Stimulated activated CD4-positive, alpha-beta T cell treated with anti-CD3 and anti-CD28 coated beads, Interleukin-15, amount 100 ng/mL, for 48 hours (primary cell): ENCODE measurements at places on chromosomes 1 and 21.

- DNase-seq, result no peak
Measured at GRCh38 chr1:17351598-17352324, 20.2 kb upstream of the PADI6 start.

DNA sequence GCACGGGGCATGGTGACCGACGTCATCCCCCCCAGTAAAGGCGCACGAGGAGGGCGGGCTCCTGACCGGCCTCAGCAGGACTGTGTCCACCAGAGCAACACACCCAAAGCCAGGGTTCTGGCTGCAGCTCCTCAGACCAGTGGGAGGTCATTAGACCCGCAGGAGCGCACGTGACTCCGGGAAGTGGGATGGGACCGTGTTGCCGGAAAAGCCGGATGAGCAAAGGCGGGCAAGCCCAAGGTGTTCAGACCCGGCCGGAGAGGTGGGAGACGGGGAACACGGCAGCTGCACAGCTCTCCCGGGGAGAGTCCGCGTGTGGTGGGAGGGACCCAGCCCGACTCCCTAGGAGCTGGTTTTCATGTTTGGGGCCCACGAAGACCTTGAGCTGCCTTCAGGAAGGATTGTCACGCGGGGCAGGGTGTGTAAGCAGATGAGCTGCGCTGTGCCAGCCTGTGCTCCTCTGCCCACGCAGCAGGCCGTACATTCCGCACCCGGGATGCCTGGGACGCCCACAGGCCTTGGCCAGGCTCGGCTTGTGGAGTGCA lies 20.6 kb upstream of the TRAPPC10 start:
- no peak for DNase-seq

DNA sequence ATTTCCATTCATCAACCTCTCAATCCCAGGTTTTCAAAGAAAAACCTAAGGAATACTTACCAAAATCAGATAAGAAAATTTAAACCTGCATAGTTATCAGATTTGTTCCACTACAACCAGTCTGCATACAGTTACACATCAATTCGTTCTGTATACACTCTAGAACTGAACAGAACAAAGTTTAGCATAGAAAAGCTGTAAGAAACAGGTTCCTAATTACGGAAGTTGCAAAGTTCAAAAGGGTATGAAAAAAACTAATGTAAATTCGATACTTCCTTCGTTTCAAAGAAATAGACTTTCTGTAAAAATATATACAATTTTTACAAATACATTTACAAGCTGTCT lies 3.1 kb downstream of the MCL1 start:
- DNase-seq, result no peak

- no peak for DNase-seq
Measured at GRCh38 chr21:43885721-43886120, 20.7 kb downstream of the AGPAT3 start.

- DNase-seq, result no peak
Measured at GRCh38 chr1:164771041-164771618, 212.1 kb downstream of the PBX1 start.

DNA sequence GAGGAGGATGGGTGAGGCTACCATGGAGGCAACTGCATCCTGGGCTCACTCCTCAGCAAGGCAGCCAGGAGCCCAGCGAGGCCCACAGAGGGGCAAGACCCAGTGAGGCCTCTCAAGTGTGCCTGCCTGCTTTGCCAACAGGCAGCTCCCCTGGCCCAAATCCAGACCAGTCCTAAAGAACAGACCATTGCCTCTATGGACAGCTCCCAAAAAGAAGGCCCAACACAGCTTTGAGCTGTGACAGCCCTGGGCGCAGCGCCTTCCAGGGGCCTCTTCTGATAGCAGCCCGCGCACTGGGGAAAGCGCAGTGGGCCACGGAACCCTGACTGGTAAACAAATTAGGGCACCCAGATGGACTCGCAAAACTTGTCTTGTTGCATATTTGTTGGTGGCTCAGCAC lies 25.5 kb downstream of the C1orf198 start:
- no peak for DNase-seq

DNA sequence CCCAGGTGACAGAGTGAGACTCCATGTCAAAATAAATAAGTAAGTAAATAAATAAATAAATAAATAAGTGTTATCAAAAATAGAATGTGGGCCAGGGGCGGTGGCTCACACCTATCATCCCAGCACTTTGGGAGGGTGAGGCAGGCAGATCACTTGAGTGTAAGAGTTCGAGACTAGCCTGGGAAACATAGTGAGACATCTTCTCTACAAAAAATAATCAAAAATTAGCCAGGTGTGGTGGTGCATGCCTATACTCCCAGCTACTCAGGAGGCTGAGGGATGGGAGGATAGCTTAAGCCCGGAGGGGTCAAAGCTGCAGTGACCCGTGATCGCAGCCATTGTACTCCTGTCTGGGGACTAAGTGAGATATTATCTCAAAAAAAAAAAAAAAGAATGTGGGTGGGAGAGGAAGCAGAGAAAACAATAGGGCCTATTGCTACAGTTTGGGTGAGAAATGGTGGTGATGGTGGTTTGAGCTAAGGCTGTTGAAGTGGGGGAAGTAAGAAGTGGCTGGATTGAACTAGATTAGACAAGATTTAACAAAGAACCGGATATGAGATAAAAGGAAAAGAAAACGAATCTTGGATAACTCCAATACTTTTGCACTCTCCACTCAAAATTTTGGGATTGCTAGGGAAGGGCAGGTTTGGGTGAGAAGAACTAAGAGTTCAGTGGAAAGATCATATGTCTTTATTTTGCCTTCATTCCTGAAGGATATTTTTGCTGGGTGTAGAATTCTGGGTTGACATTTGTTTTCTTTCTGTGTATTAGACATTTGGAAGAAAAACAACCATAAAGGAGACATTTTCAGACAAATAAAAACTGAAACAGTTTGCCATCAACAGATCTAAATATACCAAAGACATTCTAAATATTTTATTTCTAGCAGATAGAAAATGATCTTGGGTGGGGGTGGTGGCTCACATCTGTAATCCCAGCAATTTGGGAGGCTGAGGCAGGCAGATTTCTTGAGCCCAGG lies 57.1 kb upstream of the SPOCD1 start:
- DNase-seq, result no peak

- no peak for DNase-seq
Measured at GRCh38 chr1:157697781-157698569, 2.6 kb downstream of the FCRL3 start.

- DNase-seq, result no peak
Measured at GRCh38 chr1:69952676-69953075, 252.7 kb downstream of the LRRC40 start.

DNA sequence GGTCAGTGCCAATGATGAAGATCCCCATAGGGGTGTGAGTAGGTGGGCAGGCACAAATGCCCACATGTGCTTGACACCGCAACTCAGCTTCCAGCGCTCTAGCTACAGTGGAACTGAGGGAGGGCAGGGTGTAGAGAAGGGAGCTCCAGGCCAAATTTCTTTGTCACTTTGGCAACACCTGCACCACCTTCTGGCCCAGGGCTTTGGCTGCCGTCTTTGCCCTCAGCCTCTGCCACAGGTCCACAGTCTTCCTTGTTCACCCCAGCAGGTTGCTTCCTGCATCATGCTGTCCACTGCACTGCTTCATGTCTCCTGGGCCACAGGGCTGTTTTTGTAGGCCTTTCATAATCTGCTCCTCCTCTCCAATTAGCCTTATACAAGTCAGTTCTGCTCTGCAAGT lies 20.4 kb upstream of the FMOD start:
- no peak for DNase-seq

DNA sequence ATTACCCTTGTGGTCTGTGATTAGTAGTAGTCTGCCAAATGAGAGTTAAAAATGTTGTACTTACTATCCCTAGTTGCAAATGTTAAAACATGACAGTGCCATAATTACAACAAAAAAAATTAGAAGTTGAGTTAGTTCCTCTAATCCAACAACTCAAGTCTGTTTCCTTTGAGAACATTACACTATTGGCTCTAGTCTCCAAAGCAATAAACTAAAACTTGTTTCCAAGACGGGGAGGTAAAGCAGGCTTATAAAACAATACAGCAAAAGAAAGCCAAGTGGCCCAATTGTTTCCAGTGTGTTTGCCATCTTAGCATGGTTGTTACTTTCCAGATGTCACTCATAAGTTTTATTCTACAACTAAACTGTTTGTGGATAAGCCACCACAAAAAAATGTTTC lies 11.6 kb downstream of the KYAT3 start:
- no peak for DNase-seq

GRCh38 chr21:43024439-43025136 lies 50.2 kb downstream of the PKNOX1 start:
- no peak for DNase-seq

DNA sequence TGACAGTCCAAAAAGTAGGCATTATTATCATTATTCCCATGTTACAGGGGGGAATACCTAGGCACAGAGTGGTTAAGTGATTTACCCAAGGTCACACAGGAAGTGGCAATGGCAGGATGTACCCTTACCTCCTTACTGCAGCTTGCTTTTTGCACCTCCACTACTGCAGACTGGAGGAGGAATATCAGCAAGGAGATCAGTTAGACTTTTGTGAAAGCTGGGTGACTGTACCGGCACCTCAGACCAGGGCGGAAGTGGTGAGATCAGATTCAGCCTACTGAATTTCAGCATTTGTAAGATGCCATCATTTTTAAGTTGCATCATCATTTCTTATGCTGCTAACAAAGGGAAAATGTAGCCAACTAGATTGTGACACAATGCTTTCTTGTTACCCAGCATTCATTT lies 4.5 kb downstream of the ADARB1 start:
- peak; percentile 71 for DNase-seq

- DNase-seq, result no peak
Measured at GRCh38 chr1:156887734-156888133, 5.8 kb upstream of the PEAR1 start.

DNA sequence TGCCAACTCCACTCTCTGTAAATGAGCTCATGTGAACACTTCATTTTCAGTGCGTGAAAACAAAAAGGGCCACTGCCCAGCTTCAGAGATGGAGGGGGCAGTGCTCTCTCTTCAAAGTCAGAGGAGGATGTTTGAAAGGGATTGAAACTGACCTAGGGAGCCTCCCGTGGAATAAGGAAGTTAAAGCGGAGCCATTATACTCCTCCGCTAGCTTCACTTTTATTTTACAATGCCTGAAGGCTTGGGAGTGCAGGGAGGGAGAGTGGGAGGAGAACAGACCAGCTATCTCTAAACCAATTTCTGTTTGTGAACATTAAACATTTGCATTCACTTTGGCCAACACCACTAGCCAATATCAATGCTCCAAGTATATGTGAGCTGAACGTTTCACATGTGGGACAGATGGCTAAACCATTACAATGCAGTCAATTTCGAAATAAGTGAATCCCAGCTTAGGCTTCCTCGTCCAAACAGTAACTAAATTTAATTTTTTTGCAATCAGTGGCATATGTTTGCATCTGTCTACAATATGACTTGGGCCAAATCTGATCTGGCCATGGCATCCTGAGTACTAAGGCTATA lies 126.9 kb downstream of the ESRRG start:
- DNase-seq, result no peak

DNA sequence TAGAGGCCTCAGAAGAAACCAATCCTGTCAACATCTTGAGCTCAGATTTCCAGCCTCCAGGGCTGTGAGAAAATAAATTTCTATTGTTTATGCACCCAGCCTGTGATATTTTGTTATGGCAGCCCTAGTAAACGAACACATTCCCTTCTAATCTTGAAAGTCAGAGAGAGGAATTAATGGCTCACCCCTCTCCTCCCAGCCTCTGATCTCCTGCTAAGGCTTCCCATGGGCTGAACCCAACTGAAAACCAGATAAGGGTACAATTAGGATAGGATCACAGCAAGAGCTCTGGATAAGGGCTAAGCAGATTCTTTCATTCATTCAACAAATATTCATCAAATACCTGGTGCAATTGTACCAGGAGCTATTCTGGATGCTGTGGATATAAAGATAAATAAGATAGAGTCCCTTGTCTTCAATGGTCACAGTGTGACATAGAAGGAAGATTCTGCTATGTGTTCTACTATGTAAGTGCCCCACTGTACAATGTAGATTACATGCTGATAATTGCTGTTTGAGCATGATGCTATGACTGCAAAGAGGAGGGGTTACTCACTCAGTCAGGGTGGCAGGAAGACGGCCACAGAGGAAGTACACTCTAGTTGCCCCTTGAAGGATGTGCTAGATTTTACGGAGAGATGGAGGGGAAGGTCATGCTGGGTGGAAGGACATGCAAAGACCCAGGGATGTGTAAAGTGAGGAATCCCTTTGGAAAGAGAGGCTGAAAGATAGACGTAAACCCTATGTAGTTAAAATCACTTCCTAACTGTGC lies 203.3 kb upstream of the JUN start:
- no peak for DNase-seq

GRCh38 chr1:16371725-16372124 lies 4.7 kb downstream of the SZRD1 start:
- no peak for DNase-seq

DNA sequence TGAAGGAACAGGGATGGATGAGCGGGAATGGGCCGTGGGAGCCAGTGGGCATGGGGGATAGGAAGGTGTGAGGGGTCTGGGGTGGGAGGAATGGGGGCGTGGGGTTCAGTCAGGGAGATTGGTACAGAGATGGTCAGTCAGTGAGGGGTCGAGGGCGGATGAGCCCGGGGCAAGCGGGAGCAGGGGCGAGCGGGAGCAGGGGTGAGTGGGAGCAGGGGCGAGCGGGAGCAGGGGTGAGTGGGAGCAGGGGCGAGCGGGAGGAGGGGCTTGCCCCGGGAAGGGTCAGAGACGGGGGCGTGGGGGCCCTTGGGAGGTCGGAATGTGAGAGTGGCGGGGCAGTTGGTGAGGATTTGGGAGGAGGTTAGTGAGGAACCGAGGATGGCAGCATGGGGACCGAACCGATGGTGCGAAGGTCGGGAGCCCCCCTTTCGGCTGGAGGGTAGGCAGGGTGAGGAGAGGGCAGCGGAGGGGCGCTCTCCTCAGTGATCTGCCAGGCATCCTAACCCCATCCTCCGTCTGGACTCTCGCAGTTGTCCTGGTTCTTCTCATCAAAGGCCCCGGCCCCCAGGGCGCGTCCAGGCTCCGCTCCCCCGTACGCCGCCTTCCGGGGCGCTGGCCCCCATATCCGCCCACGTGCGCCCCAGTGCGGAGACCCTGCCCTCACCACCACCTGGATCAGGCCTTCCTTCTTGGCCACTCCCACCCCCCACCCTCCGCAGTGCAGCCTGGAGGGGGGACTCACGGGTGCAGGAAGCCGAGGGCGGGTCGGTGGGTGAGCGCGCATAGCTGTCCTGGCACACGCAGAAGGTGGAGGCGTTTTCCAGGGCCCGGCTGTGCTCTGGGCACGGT lies 11.2 kb downstream of the EPHA10 start:
- DNase-seq, result no peak

DNA sequence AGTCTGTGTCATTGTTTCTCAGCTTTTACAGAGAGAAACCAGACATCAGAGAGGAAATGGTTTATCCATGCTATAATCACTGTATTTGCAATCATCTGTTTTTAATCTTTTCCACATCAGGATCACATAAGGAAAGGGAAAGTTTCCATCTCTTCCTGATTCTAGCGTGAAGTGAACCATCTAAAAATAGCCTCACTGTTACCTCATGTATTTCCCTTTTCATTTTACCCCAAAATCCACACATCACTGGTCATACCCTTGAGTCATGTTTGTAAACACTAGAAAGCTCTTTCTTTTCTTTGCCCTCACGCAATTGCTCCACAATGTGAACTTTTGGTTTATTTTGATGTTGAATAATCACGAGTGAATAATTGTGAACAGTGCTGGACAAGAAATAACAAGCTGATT lies 146.0 kb downstream of the PLA2G4A start:
- DNase-seq, result no peak

GRCh38 chr1:2452201-2452931 lies 23.7 kb upstream of the PLCH2 start:
- no peak for DNase-seq
